ENCODE measurements at places on chromosomes 1 and 21.

GRCh38 chr1:182672487-182672836, 11.9 kb downstream of the RGS8 start:
- DNase-seq: no peak

DNA sequence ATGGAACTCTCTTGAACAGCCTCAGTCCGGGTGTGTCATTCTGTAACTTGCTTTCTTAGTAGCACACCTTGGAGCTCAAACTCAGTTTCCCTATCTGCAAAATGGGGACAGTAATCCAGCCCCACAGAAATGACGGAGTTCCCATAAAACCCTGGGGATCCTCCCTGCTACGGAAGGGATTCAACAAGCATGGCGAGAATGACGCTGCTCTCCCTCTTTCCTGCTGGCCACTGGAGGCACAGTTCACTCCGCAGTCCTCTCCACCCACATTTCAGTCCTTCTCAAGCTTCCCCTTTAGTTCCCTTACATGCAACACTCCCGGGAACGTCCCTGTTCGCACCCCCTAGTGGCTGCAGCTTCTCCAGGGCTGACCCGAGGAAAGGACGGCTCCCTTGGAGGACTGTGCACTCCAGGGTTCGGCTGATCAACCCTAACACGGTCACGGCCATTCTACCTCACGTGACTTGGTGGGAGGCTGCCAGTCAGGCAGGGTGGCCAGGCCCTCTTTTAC, 20.6 kb downstream of the RUNX3 start:
- peak; percentile 51 for DNase-seq

- DNase-seq: peak; percentile 85
These were observed 348.6 kb upstream of the ADGRL4 start for GRCh38 chr1:79355090-79355489.

DNA sequence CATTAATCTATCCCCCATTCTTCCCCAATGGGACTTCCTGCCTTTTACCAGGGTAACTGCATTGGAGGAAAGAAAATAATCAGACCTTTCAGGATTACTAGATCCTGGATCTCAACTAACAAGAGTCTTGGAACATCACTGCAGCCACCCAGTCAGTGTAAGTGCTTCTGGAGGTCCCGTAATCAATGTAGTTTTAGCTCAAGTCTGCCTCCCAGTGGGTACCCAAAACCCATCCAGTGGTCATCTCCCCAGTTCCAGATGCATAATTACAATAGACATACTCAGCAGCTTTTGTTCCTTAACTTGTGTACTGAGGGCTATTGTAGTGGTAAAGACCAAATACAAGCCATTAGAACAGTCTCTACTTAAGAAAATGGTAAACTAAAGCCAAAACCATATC, 319.1 kb downstream of the GPATCH2 start:
- DNase-seq: no peak

GRCh38 chr1:3247521-3248121, 178.6 kb downstream of the PRDM16 start:
- DNase-seq: peak; percentile 6

GRCh38 chr1:214475331-214475730, 76.1 kb downstream of the PTPN14 start:
- DNase-seq: no peak

GRCh38 chr1:192697771-192698170, 61.8 kb downstream of the RGS13 start:
- no peak for DNase-seq

DNA sequence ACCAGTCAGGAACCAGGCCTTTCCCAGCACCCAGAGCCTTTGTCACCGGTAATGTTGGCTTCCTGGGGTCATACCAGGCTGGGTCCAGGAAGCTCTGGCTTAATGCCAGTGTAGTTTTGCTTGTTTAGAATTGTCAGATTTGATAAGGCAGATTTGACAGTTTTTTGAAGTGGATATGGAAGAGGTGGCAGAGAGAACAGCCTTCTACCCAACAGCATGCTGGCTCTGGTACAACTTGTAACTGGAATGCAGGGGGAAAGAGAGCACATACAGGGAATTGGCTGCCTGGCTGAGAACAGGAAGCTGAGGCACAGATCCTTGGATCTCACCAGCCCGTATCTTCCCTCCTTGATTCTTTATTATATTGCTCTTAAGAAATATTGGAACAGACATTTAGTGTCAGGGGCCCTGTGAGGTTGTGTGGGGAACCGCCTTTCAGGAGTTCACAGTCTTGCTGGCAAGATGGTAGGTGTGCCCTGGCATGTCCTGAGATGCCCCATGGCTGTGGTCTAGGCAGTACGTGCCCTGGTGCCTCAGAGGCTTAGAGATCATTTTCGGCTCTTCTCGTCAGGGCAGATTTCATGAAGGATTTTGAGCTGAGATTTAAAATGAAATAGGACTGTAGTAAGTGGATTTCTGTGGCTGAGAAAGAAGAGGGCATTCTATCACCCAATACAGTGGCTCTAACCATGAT, 227.0 kb downstream of the PBX1 start:
- no peak for DNase-seq

GRCh38 chr1:172179918-172180317, 240.6 kb upstream of the C1orf105 start:
- no peak for DNase-seq

DNA sequence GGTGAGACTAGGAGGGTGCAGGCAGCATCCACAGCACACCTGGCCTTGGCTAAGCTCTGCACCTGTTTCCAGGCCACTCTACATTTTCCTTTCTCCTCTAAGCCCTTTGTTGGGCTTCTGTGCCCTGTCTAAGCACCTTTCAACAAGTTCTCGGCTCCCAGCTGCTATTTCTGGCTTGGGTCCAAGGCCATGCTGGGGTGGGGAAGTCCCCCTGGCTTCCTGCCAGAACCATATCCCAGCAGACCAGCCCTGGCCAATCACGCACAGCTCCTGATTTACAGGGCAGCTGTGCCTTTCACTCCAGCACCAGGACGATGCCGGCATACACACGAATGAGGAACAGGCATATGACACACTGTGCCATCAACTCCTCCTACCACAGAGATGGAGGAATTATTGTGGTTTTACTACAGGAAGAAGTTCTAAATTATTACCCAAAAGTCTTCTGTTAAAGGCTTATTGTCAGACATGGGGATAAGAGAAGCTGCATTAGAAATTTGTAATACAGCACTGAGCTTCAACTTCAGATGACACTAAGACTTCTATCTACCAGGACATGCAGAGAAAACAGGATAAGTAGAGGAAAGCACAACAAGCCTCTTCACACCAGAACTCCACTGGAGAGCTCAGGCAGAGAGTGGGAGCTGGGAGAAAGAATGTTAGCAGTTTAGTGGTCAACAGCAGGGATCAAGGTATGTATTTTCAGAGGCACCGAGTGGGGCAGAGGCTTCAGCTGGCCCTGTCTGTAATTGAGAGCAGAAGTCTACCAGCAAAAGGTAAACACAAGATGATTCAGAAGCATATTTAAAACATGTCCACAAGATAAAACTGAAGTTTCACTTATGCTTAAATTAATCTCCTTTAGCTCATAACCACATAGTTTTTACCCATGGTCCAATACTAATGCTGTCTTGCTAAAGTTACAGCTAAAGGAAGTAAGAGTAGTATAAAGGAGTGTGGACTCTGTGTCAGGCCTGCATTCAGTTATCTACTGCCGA, 37.4 kb downstream of the TRIT1 start:
- DNase-seq: peak; percentile 79

GRCh38 chr1:218357893-218358232, 12.7 kb downstream of the TGFB2 start:
- DNase-seq: no peak

- DNase-seq: no peak
These were observed 9.3 kb upstream of the MMEL1 start for GRCh38 chr1:2642131-2642559.

DNA sequence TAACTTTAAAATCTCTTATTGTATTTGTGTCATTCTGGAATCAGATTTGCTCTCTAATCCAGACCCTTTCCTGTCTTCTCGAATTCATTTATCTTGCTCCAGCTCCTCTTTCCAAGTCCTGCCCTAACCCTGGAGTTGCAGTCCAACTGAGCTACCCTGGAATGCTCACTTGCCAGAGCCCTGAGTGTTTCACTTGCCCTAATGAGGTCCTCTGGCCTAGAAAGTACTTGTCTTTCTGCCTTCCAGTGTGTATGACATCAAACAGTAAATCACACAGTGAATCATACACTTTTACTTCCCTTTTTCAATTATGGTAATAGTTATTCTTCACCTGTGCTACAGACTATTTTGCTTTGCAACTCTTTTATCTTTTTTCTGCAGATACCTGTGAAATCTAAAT, 96.9 kb downstream of the NEK7 start:
- DNase-seq: peak; percentile 64

DNA sequence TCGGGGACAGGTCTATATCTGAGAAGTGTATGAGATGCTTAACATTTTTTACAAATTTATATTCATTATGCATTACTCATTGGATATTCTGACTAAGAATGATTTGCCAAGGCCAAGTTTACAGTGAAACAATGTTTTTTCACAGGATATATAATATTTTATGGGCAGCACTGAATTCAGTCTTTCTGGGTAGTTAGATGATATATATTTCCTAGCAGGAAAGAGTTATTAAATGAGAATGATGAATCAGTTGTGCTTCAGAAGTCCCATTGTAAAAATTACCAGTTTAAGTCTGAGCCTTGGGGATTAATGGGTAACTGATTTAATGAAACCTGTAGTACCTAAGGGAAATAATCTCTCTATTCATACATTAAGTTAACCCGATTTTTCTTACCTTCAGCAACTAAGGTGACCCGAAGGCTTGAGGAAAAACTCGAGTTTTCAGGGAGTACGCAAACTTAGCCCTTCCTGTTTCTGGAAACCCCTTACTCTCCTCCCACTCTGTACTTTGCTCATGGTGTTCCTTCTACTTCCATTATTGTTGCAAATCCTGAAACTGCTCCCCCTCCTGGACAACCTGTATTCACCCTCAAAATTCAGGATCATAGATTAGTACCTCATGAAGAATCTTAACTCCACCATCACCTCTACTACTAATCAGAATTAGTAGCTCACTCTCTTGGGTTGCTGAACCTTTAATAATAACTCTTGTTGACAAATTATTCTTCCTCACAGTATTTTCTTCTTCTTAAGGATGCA, 135.1 kb downstream of the AK5 start:
- DNase-seq: peak; percentile 49

- DNase-seq: no peak
These were observed 78.6 kb downstream of the JAK1 start for GRCh38 chr1:64887689-64888217.

DNA sequence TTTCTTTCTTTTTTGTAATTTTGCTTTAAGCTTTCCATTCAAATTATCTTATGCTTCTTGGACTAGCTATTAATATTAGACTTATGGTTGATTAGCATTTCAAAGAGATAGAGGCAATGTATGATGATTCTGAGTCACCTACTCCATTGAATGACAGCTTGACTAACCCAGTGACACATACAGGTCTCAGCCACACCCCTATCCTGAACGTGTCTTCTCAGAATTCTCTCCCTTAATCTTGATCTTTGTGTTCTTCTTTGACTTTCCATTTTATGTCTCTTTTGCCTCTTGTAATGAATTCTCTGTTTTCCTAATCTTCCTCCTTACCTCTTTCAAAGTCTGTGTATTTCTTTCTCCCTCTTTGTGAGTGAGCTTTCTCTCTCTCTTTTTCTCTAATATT, 241.1 kb downstream of the PDE4B start:
- no peak for DNase-seq

DNA sequence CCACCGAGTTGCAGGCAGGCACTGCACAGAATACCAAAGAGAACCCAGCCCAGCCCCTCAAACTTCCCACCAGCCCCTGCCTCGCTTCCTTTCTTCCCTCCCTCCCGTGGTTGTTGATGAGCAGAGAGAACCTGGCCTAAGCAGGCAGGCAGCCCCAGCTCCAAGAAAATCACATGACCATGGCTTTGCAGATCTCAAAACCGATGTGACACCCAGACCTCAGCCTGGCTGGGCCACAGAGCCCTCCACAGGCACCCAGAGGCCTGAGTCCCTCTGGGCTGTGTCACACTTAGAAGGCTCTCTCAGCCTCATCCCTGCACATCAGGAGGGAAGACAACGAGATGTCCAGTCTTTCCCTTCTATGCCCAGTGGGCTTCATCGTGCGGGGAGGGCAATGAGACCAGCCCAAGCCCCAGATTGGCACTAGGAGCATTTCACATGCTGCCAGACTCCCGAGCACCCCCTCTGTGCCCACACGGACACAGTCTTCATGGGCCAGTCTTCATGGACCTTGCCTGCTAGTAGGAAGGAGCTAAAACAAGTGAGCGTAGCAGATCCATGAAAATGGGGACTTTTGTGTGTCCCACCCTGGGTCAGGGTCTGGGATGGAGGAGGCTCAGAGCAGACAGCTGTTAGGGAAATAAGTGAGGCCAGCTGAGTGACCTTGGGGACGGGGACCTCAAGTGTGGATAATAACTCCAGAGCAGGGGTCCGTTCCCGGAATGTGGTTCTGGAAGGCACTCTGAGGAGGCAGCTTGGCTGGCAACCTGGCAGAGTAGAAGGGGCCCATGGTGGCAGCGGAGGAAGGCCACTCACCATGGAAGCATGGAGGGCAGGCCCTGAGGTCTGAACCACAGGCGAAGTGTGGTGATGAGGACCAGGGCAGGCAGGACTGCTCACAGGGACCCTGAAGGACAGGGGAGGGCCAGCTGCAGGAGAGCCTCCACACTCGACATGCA, 204.4 kb upstream of the VAMP3 start:
- no peak for DNase-seq

DNA sequence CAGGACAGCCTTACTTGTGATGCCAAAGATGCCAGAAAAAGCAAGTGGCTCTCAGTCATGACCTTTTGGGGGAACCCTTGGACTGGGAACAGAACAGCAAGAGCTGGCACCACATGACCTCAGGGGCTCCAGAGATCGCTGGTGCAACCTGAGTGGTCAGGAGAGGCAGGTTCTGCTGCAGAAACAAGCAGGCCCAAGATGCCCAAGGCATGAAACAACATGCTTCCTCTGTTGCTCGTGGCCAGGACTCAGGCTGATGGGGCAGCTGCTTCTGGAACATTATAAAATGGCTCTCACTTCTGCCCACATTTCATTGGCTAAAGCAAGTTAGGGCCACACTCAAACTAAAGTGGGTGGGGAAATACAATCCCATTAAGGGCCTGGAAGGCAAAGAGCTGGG, 17.7 kb upstream of the CLSTN1 start:
- DNase-seq: no peak

DNA sequence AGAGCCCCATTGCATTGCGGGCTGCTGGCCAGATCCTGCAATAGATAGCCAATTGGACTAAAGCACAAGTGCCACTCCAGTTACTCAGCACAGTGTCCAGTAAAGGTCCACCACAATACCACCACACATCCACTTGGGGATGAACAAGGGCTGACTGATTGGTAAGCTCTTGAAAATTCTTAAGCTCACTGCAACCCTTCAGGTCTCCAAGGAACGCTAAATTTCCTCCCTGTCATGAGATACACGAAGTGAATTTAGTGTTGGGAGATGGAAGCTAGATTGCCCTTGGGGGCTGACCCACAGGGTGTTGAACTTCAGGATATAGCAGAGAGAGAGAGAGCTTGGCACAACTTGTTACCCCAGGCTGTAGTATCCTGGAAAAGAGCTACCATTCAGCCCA, 9.8 kb upstream of the AADACL3 start:
- no peak for DNase-seq

- DNase-seq: peak; percentile 7
These were observed 941 bp downstream of the ARNT start for GRCh38 chr1:150875197-150876118.
